ENCODE measurements at places on chromosomes 7 and 10.
A peak's percentile ranks its signal among the peaks of the same experiment; 100 is the strongest.

DNA sequence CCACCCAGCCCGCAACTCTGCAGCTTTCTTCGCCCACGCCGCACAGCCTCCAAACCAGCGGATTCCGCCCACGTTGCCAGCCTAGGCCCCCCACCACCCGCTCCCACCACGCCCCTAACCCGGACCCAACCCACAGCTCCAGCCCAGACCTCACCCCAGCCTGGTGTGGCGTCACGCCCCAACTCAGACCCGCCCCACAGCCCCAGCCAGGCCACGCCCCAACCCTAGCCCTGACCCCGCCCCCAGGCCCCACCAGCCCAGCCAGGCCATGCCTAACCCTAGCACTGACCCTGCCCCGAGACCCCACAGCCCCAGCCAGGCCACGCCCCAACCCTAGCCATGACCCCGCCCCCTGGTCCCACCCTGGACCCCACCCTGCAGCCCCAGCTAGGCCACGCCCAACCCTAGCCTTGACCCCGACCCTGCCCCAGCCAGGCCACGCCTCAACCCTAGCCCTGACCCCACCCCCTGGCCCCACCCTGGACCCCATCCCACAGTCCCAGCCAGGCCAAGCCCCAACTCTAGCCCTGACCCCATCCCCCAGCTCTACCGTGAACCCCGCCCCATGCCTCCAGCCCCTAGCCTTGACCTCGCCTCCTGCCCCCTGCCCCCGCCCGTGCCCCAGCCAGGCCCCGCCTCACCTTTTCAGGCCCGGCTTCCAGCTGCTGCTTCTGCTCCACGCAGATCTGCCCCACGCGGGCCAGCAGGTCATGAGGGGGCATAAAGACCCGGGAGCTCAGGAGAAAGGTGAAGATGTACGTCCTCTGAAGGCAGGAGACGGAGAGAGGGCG is 64.0 kb downstream of the RASGEF1A start:
- DNase-seq, result no peak

DNA sequence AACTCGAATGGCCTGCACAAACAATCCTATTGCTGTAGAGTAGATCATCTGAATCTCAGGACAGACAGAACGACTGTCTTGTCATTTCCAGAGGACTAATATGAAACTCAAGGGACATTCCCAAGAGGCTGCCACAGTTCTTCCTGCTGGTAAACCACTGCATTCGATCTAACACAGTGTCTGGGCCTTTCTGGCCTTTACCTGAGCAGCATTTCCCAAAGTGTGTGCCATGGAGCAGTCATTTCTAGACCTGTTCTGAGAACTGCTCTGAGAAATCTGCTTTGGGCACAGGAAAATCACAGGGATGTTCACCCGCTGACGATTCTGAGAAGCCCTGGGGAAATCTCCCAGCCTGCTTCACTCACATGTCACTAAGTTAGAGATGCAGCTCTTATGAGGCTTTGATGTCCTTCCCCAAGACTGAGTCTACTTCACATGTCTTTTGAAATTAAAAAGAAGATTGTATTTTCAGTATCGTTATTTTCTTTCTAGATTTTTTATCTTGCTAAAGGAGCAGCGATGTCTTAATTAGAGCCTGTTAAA is 18.4 kb downstream of the GPNMB start:
- DNase-seq, result no peak

DNA sequence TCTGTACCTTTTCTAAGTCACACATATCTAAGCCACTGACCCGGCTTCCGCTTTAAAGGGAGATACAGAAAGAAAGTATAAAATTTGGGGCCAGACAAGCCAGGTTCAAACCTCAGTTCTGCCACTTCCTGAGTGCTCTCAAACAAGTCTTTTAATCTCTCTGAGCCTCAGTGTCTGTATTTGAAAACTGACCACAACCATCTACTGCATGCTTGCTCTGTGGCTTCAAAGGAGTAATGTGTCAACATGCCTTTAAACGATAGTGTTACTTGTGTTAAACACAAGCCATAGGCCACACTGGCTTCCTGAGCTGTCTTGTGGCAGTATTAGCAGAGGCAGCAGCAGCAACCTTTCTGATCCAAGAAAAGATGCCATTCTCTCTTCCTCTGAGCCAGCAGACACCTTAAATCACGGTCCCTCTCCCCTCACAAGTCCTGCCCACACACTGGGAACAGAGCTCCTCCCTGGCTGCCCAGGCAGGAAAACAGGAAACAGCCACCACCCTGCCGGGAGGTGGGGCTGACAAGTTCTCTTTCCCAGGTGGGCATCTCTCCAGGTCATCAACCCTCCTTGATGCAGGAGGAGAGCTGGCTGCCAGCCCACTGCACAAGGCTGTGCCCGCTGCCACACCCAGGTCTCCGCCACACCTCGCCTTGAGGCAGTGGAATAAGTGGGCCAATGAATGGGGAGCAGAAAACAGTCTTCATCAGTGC is 10.7 kb downstream of the HIP1 start:
- DNase-seq, result no peak

GRCh38 chr10:89283025-89283935 is 18.6 kb upstream of the IFIT2 start:
- DNase-seq, result no peak

DNA sequence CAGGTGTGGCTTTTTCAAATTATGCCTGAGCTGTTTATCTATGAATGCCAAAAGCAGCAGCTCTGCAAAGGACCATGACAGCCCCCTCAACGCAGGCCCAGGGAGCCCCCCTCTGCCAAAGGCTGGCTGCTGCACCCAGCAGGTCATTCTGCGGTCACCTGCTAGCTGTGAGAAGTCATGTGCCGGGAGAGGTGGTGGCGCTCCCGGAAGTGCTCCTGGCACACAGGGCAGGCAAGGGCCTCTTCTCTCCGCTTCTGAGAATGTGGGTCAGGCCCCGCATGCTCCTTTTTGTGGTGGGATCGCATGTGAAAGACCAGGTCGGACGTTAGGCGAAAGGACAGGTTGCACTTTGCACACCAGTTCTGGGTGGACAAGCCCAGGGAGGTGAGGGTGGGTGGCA is 16.4 kb downstream of the ZNF488 start:
- DNase-seq, result no peak

DNA sequence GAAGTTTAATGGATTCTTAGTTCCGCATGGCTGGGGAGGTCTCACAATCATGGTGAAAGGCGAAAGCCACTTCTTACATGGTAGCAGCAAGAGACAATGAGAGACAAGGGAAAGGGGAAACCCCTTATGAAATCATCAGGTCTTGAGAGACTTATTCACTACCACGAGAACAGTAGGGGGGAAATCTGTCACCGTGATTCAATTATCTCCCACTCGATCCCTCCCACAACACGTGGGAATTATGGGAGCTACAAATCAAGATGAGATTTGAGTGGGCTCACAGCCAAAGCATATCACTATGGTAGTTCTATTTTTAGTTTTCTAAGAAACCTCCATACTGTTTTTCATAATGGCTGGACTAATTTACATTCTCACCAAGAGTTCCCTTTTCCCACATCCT is 36.7 kb downstream of the SPAM1 start:
- DNase-seq, result no peak

GRCh38 chr7:131543298-131543697 is 13.1 kb downstream of the PODXL start:
- DNase-seq, result no peak

DNA sequence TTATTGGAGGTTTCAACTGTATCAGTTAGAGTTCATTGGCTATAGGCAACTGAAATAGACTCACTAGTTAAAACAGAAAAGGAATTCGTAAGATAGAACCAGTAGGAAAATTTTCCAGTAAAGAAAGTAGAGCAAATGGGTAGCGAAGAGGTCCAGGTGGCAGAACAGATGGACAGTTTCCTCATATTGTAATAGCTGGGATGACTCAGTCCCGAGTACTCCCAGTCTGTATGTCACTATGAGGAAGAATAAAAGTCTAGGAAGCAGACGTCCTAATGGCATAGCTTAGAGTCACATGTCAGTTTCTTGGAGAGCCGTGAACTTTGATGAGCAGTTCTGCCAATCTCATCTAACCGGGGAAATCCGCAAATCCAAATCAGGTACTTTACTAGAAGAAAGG is 95.3 kb downstream of the RNF32 start:
- DNase-seq, result no peak

- DNase-seq, result peak; percentile 18
These were observed 985 bp upstream of the ETV1 start for GRCh38 chr7:13990319-13990983.

DNA sequence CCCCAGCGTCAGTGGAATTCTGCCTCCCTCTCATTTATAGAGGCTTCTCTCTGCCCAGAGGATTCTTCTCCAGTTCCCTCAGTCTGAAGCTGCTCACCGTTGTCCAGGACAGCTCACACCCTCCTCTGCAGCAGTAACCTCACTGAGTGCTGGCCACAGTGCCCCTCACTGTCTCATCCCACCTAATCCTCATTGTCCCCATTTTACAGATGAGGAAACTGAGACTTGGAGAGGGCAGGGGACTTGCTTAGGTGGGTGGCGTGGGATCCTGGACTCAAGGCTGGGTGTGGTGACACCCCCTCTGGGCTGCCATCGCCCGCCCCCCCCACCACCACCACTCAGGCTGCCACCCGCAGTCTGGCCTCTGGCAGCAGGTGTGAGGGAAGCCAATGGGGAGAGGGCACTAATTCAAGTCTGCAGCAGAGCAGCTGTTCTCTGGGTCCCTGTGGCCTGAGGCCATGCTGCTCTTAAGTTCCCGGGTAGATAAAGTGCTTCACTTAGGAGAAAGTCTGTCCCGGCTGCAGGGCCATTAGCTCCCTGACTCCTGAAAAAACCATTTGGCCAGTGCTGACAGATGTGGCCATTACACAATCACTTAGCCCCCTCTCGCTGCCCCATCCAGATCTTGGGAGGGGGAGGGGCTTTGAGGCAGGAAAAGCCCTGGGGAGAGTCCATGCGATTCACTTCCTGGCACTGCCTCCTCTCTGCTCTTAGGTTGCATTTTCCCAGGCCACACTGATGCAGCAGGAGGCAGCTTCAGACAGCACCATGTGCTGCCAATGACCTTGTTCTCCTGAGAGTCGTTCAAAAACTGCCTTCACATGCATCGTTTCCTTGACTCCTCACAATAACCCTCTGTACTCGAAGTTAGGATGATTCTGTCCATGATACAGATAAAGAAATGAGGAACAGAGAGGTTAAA is 36.3 kb downstream of the DRGX start:
- no peak for DNase-seq

GRCh38 chr10:96578633-96579032 is 8.2 kb downstream of the TM9SF3 start:
- no peak for DNase-seq

DNA sequence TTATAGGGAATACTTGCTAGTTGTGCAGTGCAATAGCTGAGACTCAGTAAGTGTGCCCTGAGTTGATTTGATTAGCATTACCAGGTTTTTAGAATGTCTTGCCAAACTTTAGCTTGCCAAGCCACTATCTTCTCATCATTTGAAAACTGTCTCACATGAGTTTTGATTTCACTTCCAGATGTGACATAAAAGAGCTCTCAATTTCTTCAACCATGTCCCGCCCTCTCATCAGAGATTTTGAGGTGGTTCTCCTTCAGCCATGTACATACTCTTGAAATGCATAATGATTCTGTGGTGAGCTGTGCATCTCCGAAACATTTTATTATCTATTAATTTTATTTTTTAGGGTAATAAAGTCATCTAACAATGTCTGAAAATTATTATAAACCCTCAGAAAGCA is 215.0 kb upstream of the SEMA3E start:
- DNase-seq, result no peak

DNA sequence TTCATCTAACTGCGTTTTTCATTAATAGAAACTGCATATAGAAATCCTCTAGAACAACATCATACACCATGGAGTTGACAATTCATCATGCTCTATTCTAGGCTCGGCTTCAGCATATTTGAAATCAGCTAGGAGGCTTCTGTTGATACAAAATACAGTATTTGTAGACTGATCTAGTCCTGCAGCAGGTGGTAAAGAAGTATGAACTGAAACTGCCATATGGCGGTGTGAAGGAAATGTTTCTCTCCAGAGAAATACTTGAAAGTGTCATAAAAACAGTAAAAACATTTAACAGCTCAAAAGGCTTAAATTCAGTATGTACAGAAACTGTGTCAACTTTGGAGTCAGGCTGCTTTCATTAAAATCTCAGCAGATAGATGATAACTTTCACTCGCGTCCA is 32.0 kb upstream of the MYO3A start:
- no peak for DNase-seq

- DNase-seq, result no peak
These were observed 41.3 kb upstream of the MTURN start for GRCh38 chr7:30093420-30093952.

DNA sequence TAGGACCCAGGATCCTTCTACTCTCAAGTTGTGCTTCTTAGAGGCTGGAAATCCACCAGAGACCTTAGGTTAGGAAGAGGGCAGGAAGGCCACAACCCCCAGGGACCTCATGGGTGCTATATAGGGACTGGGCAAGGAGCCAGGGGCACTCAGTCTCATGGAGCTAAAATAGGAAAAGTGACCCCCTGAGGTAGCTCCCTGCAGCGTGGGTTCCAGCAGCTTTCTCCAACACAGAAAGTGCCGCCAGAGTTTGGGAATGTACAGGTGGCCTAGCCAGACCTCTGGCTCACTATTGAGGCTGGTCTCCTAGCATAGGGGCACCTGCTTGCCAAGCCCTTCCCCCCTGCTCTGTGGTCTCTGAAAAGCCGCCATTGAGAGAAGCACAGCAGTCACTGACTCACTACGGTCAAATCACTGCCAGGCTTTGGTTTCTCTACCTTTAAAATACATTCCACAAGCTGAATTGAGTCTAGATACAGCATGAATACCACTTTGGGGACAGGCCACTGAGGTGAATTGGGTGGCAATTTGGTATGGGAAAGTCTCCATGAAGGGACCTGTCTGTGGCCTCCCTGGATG is 333.2 kb upstream of the PODXL start:
- DNase-seq, result no peak

- DNase-seq, result no peak
These were observed 60.2 kb downstream of the STK17A start for GRCh38 chr7:43642897-43643630.

GRCh38 chr10:70481831-70482530 is 3.4 kb downstream of the PALD1 start:
- no peak for DNase-seq

GRCh38 chr7:128887169-128888038 is 23.1 kb downstream of the KCP start:
- no peak for DNase-seq

- no peak for DNase-seq
These were observed 31.5 kb downstream of the C7orf25 start for GRCh38 chr7:42880392-42880791.

DNA sequence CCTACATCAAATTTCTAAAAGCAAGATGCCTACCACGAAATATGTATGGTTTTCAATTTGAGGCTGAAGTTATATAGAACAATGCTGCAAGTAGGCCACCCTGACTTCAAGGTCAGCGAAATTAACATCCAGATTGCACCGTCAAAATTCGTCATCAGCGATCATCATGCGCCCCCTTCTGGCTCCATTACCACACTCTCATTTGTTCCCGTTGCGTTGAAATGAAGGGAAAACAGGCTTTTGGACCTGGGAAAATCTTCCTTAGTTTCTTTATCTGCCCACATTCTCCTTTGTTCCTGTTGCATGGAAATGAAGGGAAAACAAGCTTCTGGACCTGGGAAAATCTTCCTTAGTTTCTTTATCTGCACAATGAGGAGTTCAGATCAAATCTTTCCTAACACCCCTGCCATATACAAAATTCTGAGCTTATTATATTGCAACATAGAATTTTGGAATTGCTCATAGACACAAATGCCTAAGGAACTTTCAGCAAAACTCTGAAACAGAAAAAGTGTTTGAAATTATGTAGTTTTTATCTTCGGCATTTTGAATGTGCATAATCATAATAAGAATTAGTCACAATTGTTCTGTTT is 98.2 kb upstream of the PRKCQ start:
- DNase-seq, result no peak

Measured in SIG-M5 (cell line).